H1 (cell line): ENCODE measurements at places on chromosomes 4 and X. TPM values are rescaled to one million over a fixed set of nuclear protein-coding genes. Genes with fewer than 3 reads are reported as not detected.

- no peaks in the 10 kb centered on the region for H3K4me1 ChIP-seq
- H3K4me3 ChIP-seq: no peak overlapping the region
- H3K27me3 ChIP-seq: no peaks in the 10 kb centered on the region
- H3K27ac ChIP-seq: no peak overlapping the region
- no peak for DNase-seq
These were observed 1517.6 kb downstream of the STIM2 start for GRCh38 chr4:28378109-28378830.

GRCh38 chr4:3252831-3253641, 4.1 kb downstream of the MSANTD1 start:
- H3K4me1 ChIP-seq: no peaks in the 10 kb centered on the region
- no peak overlapping the region for H3K4me3 ChIP-seq
- no peak overlapping the region for H3K27ac ChIP-seq

- no peaks in the 10 kb centered on the region for H3K27me3 ChIP-seq
- no peaks in the 10 kb centered on the region for H3K4me1 ChIP-seq
- no peak overlapping the region for H3K27ac ChIP-seq
- H3K36me3 ChIP-seq: no peaks in the 10 kb centered on the region
These were observed 32.4 kb upstream of the PJA1 start for GRCh38 chrX:69197690-69198089.

DNA sequence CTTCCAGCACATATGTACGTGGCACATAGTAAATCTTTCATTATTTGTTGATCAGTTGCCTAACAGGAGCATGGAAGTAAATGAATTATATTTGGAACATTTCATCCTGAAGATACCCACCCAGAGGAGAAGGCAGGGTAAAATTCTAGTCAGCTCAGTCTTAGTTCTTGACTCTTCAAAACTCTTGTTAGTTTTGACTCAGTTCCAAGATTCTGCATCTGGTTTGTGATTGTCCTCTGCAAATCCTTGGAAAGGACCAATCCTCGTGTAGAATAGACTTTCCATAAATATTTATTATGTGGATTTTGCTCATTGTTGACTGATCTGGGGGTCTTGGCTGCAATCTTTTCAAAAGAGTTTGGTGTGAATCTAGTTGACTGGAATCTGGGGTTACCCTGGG, 257.5 kb upstream of the FAT1 start:
- H3K27me3 ChIP-seq: no peaks in the 10 kb centered on the region

ITM2A gene
- total RNA-seq: 34.9 and 35.7 TPM in 2 replicates

LRIT3 gene
- total RNA-seq: 0.21 TPM in 1 of 2 replicates, not detected in the other

DNA sequence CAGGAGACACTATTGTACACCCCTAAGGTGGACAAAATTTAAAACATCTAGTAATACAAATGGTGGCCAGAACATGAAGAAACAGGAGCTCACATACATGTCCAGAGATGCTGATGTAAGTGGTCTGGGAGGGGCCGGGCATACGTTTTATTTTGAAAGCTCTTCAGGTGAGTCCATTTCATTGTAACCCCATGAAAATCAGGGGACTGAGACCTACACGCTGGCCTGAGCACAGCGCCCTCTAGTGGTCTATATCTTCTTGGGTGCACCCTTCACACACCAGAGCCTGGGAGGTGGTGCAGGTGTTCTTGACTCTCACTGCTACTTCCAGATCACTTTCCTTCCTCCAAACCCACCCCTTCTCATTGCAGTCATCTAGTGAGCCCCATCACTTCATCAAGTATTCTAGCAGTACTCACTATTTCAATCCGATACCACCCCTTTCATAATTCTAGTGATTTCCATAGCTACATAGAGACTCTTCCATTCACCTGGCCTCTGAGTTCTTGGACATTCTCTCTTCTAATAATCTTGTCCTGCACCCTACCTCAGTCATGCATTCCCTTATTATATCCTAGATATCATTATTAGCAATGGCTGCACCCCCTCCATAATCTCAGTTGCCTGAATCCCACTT, 4.3 kb upstream of the TLR6 start:
- DNase-seq: peak; percentile 72
- no peak overlapping the region for H3K27ac ChIP-seq
- H3K36me3 ChIP-seq: no peaks in the 10 kb centered on the region
- H3K4me3 ChIP-seq: no peak overlapping the region
- H3K4me1 ChIP-seq: no peaks in the 10 kb centered on the region

GRCh38 chrX:107420571-107420970, 28.9 kb upstream of the FRMPD3 start:
- no peak overlapping the region for H3K27ac ChIP-seq
- H3K4me1 ChIP-seq: no peaks in the 10 kb centered on the region
- no peaks in the 10 kb centered on the region for H3K36me3 ChIP-seq
- no peaks in the 10 kb centered on the region for H3K27me3 ChIP-seq

RHOXF2B gene
- not detected in 2 replicates for total RNA-seq

DNA sequence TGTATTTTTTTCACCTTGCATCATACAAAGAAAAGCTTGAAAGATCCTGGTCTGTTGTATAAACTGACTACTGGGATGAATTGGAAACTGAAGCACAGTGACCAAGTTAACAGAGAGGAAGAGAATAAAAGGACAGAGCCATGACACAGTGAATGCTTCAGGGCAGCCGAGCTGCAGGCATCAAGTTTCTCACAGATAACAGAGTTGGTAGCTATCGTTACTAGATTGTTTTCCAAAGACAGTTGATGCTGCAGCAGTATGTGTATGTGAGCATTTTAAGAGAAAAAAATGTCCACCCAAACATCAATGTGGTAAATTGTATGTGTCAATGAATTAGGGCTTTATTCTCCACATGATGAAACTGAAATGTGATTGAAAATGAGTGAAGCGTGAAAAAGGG, 1032.7 kb downstream of the ADGRL3 start:
- no peaks in the 10 kb centered on the region for H3K4me1 ChIP-seq
- no peaks in the 10 kb centered on the region for H3K36me3 ChIP-seq
- no peaks in the 10 kb centered on the region for H3K27me3 ChIP-seq

NPY1R gene
- total RNA-seq: 6.3 and 7.2 TPM in 2 replicates

GPAT3 gene
- total RNA-seq: 1.8 and 2.0 TPM in 2 replicates

DNA sequence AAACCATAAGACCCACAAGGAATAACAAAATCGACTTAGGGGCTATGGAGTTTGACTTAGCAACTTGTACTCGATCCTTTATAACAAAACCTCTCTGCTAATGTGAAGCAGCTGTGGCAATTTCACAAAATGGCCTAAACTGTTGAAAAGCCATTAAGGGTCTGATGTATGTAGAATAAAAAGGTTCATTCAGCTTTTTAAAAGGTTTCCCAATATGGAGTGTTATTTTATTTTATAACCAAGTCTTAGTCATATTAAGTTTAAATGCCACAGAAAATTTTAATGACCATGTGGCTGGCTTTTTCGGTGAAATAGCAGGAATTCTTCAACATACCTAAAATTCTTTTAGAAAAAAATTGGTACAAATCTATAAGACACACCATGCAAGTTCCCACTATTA, 291.8 kb upstream of the HAND2 start:
- H3K27ac ChIP-seq: no peak overlapping the region
- H3K4me3 ChIP-seq: no peak overlapping the region
- H3K4me1 ChIP-seq: no peaks in the 10 kb centered on the region
- H3K27me3 ChIP-seq: no peaks in the 10 kb centered on the region
- no peaks in the 10 kb centered on the region for H3K36me3 ChIP-seq

DNA sequence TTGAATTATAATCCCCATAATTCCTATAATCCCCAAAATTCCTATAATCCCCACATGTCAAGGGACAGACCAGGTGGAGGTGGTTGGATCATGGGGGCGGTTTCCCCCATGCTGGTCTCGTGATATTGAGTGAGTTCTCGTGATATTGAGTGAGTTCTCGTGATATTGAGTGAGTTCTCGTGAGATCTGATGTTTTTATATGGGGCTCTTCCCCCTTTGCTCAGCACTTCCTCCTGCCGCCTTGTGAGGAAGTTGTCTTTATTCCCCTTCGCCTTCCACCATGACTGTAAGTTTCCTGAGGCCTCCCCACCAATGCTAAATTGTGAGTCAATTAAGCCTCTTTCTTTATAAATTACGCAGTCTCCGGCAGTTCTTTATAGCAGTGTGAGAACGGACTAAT, 36.6 kb upstream of the GPR78 start:
- no peaks in the 10 kb centered on the region; the same call in 1 of the 2 replicates for H3K27me3 ChIP-seq
- no peaks in the 10 kb centered on the region for H3K36me3 ChIP-seq
- no peak overlapping the region for H3K4me3 ChIP-seq
- peaks cover 2% of the 10 kb centered on the region; the same call in 1 of the 2 replicates for H3K4me1 ChIP-seq

DNA sequence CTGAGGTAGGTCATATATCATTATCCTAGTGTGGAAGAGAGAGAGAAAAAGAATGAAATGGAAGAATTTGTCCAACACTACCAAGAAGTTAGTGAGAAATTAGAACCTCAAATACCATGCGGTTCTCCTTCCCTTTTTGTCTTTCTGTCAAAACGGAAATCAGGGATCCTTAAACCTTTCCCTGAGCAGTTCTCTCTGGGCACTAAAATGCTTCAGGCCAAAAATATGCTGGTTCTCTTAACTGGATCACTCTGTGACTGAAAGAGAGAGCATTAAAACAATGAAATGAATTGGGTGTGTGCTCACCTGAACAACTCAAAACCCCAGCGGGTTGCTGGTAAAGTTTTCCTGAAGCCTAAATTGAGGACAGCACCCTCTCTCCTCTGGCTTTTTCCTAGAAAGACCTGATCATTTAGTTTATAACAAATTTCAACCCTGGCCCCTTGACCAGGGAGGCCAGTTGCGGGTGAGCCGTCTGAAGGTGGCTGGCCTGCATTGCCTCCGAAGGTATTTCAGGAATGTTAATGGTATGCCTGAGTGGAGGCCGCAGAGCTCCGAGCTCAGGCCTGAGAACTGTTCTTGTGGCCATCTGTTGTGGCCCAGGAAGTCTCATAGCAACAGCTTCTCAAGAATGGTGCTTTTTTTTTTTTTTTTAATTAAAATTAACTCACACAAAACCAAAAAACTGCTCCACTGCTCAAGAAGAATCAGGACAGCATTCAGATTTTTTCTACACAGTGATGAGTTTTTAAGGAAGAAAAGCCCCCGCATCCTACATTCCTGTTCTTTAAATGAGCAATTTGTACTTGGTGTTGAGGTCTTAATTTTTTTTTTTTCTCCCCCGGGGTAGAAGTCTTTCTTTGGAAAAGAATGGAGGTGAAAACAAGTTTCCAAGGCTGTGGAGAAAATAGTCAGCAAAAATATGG, 155.1 kb downstream of the SHROOM3 start:
- H3K36me3 ChIP-seq: no peaks in the 10 kb centered on the region
- H3K4me3 ChIP-seq: peak overlapping the region; percentile 7; the same call in 1 of the 2 replicates
- peaks cover 17% of the 10 kb centered on the region for H3K4me1 ChIP-seq
- DNase-seq: peak; percentile 85

GRCh38 chrX:20531667-20532066, 265.0 kb upstream of the RPS6KA3 start:
- no peaks in the 10 kb centered on the region for H3K27me3 ChIP-seq
- H3K4me3 ChIP-seq: no peak overlapping the region
- H3K4me1 ChIP-seq: no peaks in the 10 kb centered on the region

GRCh38 chrX:130714135-130714534, 188.9 kb downstream of the ENOX2 start:
- no peak overlapping the region for H3K4me3 ChIP-seq
- no peaks in the 10 kb centered on the region for H3K4me1 ChIP-seq
- H3K27me3 ChIP-seq: no peaks in the 10 kb centered on the region
- no peak for DNase-seq
- no peaks in the 10 kb centered on the region for H3K36me3 ChIP-seq

GRCh38 chrX:53253293-53254020, 27.9 kb downstream of the IQSEC2 start:
- no peak for DNase-seq
- H3K4me1 ChIP-seq: peaks cover 3% of the 10 kb centered on the region; the same call in 1 of the 2 replicates
- H3K27ac ChIP-seq: no peak overlapping the region
- no peak overlapping the region for H3K4me3 ChIP-seq

GRCh38 chrX:8546715-8547114, 82.1 kb downstream of the VCX3B start:
- no peaks in the 10 kb centered on the region for H3K4me1 ChIP-seq
- H3K27ac ChIP-seq: no peak overlapping the region
- no peak overlapping the region for H3K4me3 ChIP-seq
- no peaks in the 10 kb centered on the region for H3K27me3 ChIP-seq
- DNase-seq: no peak
- H3K36me3 ChIP-seq: peaks cover 3% of the 10 kb centered on the region; the same call in 1 of the 2 replicates

GRCh38 chrX:152912641-152913040, 14.8 kb downstream of the ZNF185 start:
- no peaks in the 10 kb centered on the region for H3K27me3 ChIP-seq
- no peak overlapping the region for H3K27ac ChIP-seq
- H3K36me3 ChIP-seq: no peaks in the 10 kb centered on the region
- H3K4me3 ChIP-seq: no peak overlapping the region
- no peak for DNase-seq
